Activated CD8-positive, alpha-beta memory T cell treated with anti-CD3 and anti-CD28 coated beads for 1 hour (primary cell): ENCODE measurements at places on chromosomes 11 and 22.

DNA sequence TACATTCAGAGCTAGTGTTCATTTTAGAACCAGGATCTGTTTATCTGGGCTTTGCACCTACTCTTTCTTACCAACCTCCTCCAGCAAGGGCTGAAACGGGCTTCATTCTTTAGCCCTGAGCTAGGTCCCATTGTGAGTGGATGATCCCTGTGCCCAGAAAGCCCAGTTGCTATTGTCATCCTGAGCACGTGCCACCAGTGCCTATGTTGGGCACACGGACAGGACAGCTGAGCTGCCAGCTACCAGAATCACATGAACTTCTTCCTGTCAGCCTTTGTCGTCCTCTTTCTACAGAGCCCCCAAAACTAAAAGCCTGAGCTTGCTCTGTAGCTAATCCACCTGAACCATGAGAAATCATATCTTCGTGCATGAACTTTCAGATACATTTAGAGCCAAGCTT lies 74.4 kb upstream of the NTM start:
- no peak for DNase-seq

DNA sequence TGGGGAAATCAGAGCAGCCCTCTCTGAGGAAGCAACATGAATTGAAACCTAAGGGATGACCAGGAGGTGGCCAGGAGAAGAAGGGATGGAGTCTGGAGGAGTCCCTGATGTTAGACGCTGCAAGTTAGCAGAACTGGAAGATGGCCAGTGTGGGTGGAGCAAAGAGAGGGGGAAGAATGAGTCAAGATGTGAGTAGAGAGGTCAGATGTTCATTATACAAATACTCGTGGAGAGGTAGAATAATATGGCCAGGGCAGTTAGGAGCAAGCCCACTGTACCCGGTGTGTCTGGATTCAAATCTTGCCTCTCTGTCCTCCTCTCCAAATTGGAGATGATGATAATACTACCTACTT lies 242.0 kb downstream of the TENM4 start:
- DNase-seq, result no peak

DNA sequence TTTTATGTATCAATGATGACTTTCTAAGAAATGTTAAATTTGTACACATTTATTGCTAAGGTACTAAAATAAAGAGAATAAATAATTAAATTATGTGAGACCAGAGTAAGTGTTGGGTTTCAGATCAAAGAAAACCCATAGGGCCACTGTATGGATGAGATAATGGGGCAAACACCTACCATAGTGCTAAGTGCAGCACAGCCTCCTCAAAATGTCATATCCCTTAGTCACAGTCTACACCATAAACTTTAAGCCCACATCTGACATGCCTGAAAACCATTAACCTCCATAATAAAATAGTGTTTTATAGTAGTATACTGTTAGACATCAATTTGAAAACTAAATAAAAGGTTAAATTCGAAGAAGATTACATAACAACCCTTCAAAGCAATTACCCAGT lies 37.5 kb downstream of the SESN3 start:
- DNase-seq, result no peak

- DNase-seq, result no peak
These were observed 18.2 kb downstream of the SBF1 start for GRCh38 chr22:50456466-50457234.

DNA sequence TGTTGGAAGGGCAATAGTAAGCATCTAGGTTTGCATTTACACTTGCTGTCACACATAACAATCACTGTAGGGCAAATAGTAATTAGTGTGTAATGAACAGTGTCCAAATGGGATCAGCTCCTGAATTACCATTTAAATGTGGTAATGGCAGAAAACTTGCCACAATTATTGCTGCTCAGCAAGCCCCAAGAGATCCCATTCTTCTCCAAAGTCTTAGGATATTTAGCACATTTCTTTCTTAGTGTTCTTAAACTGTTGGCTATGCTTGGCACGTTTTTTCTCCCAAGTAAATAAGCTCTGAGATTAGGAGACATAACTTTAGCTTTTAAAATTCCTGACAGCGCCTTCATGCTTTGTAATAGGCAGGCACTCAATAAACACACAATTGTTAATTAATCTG lies 1037.0 kb downstream of the DLG2 start:
- no peak for DNase-seq
